ENCODE measurements at places on chromosomes 6 and 20.

DNA sequence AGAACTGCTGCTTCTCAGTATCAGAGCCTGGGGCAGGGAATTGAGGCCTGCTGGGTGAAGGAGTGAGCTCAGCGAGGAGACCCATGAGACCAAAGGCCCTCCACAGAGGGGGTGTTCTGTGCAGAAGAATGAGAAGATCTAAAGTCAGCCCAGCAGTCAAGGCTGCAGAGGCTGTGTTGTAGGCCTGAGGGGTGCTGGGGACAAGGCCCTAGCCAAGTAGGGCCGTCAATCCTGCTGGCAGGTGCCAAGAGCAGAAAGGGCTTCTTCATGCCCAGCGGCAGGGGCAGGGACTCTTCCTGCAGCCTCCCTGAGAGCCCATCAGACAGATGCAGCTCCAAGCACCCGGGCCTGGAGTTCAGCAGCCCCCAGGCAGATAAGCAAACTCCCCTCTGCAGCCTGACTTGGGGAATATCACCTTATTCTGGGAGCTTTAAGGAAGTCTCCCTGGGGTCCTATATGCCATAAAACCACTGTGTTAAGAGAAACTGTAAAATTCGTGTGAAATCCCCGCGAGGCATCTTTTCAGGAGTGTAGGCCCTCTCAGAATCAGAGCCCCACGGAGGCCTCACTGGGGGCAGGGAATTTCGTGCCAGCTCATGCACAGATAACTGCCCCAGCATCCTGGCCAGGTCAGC is 9.0 kb downstream of the CCDC167 start:
- no peak for DNase-seq

DNA sequence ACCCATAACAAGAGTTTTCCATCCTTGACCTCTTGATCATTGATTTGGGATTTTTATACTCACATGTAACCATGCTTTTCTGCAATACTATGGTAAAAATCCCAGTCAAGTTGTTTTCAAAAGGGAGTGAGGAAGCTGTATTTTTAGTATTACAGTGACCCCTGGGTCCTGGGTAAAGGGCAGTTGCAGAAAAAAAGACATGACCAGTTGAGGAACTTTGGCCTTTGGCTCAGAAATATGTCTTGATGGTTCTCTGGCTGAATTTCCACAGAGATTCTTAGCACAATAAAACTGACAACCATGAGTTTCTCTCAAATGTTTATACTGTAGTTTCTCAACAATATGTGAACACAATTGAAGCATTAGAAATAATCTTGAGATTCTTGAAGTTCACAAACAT is 28.6 kb upstream of the PRL start:
- DNase-seq: no peak

- no peak for DNase-seq
Measured at GRCh38 chr20:54337144-54337543, 129.3 kb downstream of the PFDN4 start.

DNA sequence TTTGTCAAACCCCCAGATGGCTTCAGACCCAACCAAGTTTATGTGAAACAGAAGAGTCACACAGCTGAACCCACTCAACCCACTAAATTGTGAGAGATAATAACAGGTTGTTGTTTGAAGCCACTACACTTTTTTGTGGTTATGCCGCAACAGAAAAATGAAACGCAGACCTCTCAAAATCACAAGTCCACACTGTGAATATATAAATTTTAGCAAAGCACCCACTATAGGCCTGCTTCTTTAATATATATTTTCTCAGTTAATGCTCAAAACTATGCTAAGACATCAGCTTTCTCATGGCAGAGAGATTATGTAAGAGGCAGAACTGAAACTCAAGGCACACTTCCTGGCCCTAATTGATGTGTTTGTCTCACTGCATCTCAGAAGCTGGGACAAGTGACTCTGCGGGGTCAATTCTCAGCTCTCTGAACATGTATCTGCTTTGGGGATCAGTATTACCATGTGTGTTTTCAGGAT is 27.7 kb downstream of the MAP3K5 start:
- DNase-seq: no peak

DNA sequence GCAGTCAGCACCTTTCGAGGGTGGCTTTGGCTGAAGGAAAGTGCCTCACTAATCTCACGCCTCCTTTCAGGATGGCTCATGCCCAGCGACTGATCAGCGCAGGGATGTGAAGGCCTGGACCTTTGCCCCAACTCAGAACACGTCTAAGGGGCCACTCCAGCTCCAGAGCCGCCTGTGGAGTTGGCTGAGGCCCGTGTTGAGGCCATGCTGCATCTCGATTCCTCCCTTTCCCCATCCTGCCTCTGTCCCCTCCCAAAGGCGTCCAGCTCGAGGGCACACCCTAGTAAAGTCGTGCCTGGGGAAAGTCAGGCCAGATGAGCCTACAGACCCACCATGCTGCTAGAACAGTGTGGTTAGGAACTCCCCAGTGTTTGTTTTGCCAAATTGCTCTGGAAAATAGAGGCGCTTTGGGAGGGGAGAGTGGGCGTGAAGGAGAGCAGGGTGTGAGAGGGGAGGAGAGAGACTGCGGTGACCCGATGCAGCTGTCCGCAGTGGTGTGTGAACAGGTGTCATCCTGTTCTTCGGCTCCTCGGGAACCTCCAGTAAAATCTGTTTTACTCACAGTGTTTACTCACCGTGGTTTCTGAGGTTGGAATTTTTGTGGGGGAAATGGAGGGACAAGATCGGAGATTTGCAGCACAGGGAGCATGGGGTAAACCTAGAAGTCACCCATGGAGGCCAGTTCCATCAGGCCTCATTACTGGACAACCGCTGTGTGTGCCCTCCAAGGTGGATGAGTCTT is 85.0 kb upstream of the PMEPA1 start:
- DNase-seq: no peak

DNA sequence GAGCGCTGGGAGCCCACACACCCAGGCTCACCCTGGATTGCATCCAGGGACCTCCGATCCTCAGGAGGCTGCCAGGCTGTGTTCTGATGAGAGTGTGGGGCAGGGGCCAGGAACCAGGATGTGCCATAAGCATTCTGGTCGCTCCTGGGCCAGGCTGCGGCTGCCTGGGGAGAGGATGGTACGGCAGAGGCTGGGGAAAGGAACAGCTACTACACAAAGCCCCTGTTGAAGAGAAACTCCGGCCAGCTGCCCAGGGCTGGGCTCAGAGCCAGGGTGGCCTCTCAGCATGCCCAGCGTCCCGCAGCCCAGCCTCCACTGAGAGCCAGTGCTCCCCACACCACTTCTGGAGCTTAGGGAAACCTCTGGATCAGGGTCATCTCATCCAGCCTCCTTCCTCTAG is 21.7 kb upstream of the OCSTAMP start:
- DNase-seq: no peak

GRCh38 chr6:6865611-6866010 is 242.2 kb upstream of the RREB1 start:
- DNase-seq: no peak

GRCh38 chr20:17314264-17314663 is 87.4 kb downstream of the PCSK2 start:
- DNase-seq: peak; percentile 2

- DNase-seq: no peak
Measured at GRCh38 chr20:15146948-15147347, 809.5 kb upstream of the FLRT3 start.

DNA sequence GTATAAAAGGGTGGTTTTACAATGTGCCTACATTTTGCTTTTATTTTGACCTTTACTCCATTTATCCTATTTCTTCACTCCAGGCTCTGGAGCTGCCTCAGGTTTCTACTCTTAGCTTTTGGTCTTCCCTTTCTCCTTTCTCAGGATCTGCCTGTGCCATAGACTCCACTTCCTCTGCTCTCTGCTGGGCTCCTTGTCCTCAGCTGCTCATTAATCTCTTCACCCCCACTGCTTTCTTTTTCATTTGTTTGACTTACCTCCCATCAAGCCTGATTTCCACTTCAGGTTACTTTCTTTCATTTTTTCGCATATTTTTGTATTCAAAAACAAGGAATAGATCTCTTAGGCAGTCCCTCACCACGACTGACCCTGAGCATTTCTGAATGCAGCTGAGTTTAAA is 106.8 kb downstream of the COL19A1 start:
- DNase-seq: no peak

GRCh38 chr6:45667766-45668165 is 290.0 kb upstream of the SUPT3H start:
- no peak for DNase-seq

DNA sequence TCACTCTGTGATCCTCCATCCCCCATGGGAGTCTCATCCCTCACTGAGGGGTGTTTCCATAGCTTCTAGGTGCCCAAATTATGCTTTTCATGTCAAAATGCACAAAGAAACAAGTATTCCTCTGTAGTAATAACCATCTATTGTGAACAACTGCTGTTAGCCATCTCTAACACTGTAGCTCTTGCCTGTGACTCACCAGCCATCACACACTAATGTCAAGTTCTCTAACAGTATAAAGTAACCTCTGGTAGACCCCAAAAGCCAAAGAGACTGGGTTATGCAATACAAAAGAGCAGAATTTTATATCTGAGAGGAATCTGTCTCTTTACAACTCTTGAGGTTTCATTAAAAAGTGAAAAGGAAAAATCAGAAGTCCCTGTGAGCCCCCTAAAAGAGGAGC is 25.4 kb upstream of the IYD start:
- peak; percentile 34 for DNase-seq

GRCh38 chr6:145705561-145705960 is 29.8 kb downstream of the EPM2A start:
- peak; percentile 50 for DNase-seq

DNA sequence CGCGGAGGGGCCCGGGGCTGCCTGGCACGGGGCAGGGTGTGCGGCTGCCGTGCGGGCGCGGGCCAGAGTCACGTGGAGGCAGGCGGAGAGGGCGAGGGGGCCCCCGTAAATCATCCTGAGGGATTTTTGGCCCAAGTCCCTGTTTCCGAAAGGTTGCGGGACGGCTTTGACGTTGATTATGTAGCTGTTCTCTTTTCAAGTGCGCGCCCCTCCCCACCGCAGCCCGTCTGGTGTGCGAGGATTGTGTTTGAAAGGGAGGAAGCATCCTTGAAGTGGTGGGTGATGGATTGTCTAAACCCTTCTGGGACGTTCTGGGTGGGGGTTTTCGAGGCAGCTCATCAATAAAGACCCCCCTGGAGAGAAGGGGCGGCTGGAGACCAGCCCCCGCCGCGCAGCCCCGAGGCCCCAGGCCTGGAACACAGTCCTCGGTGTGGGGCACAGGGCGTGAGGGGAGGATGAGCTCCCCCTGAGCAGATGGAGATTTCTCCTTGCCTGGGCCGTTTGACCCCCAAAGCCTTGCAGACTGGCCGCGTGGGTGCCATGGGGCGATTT is 7.0 kb upstream of the FOXF2 start:
- no peak for DNase-seq

DNA sequence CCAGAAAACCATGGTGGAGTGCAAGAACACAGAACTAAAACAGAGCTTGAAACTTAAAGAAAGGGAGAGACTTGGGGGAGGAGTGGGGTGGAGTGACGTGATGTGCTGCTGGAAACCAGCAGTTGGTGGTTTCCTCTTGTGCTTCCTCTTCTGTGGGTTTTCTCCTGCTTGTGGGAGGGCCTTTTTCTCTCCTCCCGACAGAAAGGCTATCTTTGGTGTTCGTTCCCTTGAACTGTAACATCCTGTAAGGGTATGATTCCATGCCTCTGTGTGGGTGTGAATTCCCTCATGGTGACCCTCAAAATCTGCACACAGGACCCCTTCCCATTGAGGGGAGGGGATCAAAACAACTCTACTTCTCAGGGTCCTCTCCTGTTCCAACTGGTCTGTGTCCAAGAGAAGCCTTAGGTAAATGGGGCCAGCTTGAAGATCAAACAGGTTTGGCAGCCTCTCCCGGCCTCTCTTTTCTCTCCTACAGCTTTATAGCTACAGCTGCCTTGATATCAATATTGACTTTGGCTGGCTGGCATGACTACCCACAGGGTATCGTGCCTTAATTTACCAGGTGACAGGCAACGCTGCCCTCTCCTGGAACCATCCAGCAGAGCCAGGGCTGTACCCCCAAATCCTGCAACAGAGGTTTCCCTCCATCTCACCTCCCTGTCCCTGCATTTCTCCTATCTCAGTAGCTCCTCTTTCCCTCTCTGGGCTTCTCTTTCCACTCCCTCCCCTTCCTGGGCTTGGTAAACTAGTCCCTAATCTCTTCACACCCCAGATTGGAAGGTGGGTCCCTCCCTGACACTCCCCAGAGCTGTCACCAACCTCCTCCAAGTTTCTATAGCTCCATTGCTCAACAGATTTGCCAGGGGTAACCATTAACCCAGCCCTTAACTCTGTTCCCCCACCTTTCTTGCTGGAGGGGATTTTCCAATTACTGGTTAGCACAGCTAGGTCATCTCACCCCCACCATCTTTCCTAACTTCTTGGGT is 1.5 kb upstream of the MSH5 start:
- DNase-seq: peak; percentile 81

DNA sequence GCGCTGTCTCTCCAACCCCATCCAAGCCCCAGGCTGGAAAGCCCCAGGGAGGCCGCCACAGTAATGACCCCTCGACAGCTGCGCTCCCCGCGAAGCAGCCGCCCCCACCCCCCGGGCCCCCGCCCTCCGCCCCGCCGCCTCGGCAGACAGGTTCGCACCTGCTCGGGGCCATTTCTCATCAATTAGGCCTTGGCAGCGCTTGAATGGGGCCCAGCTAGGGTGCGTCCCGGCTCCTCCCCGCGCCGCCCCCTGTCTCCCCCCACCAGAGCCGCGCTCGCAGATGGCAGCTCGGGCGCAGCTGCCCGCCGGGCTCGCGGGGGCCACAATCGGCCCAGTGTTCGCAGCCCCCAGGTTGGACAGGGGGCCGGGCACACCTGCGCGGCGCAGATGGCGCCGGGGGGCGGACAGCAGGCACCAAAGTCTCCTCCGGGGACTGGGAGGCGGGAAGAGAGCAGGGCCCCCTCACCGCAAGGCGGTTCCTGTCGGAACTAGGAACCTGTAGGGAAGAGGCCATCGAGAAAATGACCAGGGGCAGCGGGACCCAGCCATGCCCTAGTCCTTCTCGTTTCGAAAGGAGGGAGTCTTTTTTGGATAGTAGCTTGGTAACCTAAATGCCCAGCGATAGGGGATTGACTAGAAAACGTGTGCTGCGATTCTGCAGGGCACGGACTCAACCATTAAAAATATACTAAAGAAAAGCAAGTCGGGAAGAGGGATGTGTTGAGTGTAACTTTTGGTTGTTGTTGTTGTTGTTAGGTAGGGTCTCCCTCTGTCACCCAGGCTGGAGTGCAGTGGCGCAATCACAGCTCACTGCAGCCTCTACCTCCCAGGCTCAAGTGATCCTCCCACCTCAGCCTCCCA is 83.2 kb upstream of the EYA2 start:
- peak; percentile 8 for DNase-seq

GRCh38 chr6:119337762-119338161 is 11.8 kb downstream of the MAN1A1 start:
- DNase-seq: no peak

DNA sequence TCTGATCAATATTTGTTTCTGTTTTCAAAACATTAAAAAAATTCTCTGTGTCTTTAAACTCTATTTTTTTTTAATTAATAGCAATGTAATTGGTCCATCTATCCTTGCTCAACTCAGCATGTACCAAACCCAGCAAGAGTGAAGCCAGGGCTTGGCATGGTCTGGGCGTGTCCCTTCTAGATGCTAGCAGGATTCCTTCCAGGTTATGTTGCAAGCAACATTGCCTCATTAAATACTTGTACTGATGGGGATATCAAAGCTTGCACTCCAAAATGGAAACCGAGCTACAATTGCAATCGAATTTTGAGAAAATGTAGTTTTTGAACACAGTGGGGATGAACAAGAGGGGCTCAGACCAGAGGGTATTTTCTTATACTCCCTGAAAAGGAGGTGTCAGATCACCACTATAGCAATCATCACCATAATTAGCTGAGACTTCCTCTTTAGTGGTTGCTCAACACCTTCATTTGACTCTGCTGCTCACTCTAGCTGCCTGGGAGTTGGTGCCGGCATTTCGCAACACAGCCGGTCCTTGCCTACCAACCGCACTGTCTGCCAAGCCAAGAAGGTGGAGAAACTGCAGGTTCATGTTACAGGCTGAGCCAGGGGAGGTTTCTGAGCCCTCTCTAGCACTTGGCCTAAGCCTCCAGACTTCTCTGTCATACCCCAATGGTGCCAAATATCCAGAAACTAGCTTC is 67.8 kb upstream of the RALGAPA2 start:
- peak; percentile 90 for DNase-seq
